ENCODE measurements at places on chromosomes 7 and 10.

- no peak for DNase-seq
These were observed 3.5 kb downstream of the MSMB start for GRCh38 chr10:46042527-46042926.

GRCh38 chr10:126646110-126646509 is 24.4 kb downstream of the C10orf90 start:
- DNase-seq: no peak

GRCh38 chr10:30041196-30042105 is 17.9 kb downstream of the JCAD start:
- DNase-seq: no peak

- DNase-seq: no peak
These were observed 316.0 kb downstream of the PTPRN2 start for GRCh38 chr7:158271646-158272045.

DNA sequence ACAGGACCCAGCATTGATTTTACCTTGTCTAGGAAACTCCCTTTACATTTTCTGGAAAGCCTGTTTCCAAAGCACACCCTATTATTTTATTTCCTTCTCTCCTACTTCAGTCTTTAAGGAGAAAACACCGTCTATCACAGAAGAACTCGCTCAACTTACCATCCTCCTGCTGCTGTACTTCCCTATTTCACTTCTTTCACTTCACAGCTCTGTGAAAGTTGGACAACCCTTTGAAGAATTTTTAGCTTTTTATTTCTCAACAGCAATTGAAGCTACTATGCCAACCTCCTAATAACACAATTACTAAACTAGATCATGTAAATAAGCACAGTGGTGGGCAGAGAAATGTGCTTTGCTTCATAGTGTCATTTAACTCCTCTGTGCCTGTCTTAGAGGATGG is 166.5 kb downstream of the TFEC start:
- no peak for DNase-seq

GRCh38 chr7:3657206-3657605 is 356.2 kb downstream of the SDK1 start:
- no peak for DNase-seq

- DNase-seq: no peak
These were observed 39.2 kb upstream of the SMNDC1 start for GRCh38 chr10:110343947-110344346.

GRCh38 chr7:93563584-93563983 is 10.9 kb downstream of the CALCR start:
- no peak for DNase-seq

GRCh38 chr7:69859342-69859741 is 261.1 kb downstream of the AUTS2 start:
- DNase-seq: no peak

DNA sequence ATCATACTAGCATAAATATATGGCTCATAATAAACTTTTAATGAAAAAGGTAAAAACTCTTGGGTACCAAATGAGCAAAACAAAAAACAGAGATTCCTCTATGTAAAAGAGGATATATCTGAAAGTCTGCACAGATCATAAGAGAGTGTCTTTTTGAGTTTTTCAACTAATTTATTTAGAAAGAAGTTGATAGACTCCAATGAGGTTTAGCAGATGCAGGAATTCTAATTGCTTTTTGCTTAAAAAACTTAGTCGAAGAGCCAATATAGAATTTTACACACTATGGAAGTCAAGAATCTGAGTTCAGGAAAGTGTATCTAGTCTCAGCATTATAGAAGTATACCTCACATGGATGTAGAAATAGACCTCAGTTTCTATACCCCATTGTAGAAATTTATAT is 3.4 kb upstream of the MLLT10 start:
- DNase-seq: no peak

DNA sequence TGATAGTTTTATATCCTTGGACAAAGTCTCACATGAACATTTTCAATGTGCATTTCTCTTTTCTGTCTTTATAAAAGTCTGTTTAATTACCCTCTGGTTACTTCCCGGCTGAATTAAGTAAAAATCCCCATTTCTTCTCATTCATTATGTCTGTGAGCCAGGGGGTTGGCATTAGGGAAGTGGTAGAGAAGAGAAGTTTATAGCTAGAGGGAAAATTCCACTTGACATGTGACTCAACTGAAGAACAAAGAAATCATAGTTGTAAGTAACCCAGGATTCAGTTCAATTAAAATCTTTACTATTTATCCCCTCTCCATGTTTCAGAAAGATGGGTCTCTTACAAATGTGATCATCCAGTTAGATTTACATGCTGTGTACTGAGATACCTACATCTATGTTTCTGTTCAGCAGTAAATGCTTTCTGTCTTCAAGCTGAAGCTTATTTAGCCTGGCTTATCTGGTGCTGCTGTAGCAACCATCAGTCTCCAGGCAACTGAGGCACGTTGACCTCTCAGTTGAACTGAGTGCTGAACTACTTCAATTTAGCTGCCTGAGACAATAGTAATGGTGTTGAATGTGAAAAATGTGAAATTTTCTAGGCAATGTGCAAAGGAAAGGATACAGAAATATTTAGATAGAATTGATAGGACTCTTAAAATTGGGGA is 181.6 kb downstream of the MLLT10 start:
- DNase-seq: no peak

DNA sequence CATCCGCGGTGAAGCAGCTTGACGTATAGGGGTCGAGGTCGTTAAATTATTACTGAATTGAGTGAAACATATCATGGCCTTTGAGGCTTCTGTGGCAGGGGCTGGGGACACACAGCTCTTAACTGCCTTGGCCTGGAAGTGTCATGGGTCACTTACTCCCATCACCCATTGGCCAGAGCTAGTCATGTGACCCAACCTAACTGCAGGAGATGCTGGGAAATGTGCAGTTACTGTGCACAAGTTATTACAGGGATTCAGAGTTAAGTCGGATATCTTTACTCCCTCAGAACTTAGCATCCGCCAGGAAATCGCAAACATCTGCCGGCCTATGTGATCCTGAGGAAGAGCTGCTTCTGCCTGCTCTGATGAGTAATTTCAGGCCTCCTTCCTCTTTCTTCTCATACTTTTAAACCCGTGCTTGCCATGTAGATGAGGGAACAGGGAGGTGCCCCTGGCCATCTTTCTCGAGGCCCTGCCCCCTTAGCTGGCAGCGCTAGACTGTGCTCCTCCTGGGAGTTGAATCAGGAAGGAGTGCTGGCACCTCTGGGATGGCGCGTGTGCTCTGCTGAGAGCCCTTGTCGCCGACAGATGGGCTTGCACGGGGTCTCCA is 203.6 kb downstream of the TCF7L2 start:
- DNase-seq: no peak

DNA sequence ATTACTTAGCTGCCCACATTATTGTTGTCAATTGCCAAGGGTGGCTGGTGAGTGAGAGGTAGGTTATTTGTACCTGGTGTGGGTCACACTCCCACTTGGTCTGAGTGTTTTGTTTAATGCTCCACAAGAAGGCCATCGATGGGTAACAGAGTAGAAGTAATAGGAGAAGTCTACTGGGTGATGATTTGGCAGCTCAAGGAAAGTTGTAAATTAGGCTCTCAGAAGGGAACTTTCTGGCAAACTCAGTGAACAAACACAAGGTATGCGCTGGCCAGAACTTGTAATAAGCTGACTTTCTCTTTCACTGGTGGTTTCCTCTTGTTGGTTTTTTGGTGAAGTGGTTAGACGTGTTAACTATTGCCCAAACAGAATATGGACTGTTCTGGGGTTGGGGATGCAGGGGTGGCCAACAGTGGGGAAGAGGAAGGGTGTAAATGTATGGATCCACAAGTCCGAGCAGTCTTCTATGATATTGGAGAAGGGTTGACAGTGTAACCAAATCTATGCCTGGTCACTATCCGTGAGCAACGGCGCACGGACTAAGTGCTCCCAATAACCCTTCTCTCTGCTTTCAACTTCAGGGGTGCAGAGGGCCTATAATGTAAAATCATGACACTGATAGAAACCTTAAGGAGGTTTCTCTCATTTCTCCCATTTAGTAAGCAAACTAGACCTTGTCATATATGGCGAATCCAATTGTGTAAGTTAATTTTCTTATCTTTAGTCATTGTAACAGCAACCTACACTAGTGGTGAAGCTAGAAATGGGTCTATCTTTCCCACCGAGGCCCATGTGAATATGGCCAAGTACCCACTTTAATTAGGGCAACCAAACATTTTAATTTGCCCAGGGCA is 212.8 kb downstream of the PTEN start:
- DNase-seq: no peak

GRCh38 chr7:43890468-43890867 is 15.9 kb downstream of the URGCP start:
- no peak for DNase-seq

GRCh38 chr7:24718431-24718831 is 38.8 kb downstream of the GSDME start:
- DNase-seq: no peak

DNA sequence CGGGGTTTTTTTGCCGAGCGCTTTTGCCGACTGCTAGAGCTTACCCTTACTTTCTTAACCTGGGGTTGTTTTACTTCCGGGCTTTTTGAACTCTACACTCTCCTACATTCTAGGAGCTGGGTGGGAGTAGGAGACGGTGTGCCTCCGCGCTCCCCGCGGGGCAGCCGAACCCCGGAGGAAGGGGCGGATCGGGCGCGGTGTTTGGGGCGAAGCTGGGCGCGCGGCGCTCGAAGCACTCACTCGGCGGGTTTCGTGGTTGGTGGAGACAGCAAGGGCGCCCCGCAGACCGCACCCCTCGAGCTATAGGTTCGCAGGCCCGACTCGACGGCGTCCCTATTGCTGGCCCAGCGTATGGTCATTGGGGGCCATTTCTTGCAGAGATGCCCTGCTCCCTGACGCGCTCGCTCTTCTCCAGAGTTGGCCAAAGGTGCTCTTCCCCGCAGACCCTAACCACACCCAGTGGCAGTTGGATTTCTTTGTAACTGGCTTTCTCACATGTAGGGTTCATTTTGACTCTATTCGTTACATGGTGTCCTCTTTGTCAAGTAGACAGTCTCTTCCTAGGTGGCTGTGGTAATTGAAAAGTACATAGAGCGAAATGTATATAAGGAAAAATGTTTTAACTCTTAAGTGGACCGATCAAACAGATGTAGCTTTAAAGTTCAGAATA is 364 bp downstream of the ZNF518A start:
- DNase-seq: peak; percentile 54
